Esophagus squamous epithelium (tissue), 5 donors: ENCODE measurements at places on chromosomes 6 and 20. TPM values are rescaled to one million over a fixed set of nuclear protein-coding genes. Genes with fewer than 3 reads are reported as not detected.

Gene CD24
- 711 TPM for total RNA-seq

Gene ANGPT4
- total RNA-seq, result 0.09 TPM

Gene LRP11
- 43.4 TPM for total RNA-seq

Gene ZC2HC1B
- total RNA-seq, result not detected

Gene MUC21
- 220 TPM for total RNA-seq

Gene ADIG
- total RNA-seq, result not detected

Gene ABHD16B
- total RNA-seq, result not detected

Gene TMEM217
- total RNA-seq, result 1.4 TPM

Gene SLC17A3
- not detected for total RNA-seq

Gene APCDD1L
- total RNA-seq, result not detected

Gene DUSP22
- total RNA-seq, result 49.9 TPM

- DNase-seq, result no peak
Observed at GRCh38 chr20:63573647-63574131, 350 bp downstream of the HELZ2 start.

DNA sequence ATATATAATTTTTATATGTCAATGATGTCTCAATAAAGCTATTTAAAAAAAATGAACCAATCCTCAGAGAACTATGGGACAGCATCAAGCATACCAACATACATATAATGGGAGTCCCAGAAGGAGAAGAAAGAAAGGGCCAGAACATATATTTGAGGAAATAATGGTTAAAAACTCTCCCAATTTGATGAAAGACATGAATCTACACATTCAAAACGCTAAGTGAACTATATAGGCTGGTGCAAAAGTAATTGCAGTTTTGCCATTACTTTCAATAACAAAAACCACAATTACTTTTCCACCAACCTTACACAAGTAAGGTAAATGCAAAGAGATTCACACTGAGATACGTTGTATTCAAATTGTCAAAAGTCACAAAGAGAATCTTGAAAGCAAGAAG is 43.4 kb downstream of the ZNF133 start:
- DNase-seq, result no peak

- DNase-seq, result no peak
Observed at GRCh38 chr6:4091941-4092340, 13.0 kb upstream of the FAM217A start.

DNA sequence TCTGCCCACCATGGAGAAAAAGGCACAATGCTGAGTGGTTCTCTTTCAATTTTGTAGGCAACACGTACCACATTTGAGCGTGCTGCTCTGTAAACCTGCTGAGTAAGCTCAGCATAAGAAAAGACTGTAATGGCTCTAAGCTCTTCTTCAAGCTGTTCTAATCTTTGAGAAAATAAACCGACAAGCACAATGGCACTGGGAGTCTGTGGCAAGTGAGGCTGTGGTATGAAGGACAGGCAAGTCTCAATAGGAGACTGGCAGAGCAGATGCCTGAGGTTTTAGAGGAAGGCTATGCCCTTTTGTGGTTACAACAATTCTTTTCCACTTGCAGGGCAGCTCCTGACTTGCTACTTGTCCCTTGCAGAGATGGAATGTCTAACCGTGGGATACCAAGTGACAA is 136.7 kb upstream of the EXOC2 start:
- no peak for DNase-seq

DNA sequence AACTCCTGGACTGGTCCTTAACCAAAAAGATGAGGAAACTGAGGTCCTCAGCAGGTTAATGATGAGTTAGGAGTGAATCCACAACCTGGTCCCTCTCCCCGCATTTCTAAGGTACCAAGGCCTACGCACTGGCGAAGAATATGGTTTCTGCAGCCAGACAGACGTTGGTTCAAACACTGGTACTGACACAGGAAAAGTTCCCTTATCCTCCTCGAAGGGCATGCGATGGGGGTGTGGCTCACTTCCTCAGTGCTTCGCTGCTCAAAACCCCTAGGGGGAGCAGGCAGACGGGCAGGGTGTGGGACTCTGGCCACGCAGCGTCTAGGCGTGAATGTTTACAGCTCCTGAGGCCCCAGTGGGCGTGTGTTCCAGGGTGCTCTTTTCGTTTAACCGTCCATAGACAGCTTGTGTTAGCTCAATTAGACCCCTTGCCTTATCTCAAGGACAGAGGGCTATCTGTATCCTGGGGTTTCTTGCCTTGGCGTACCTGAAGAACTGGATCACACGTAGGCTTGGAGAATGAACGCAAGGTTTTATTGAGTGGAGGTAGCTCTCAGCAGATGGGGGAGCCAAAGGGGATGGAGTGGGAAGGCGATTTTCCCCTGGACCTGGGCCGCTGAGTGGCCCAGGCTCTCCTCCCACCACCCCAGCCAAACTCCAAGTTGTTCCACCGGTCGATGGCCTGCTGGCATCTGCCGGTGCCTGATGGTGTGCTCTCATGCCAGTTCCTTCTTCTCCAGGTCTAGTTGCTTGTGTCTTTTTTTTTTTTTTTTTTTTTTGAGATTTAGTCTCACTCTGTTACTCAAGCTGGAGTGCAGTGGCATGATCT is 31.8 kb upstream of the PTPN1 start:
- DNase-seq, result no peak

DNA sequence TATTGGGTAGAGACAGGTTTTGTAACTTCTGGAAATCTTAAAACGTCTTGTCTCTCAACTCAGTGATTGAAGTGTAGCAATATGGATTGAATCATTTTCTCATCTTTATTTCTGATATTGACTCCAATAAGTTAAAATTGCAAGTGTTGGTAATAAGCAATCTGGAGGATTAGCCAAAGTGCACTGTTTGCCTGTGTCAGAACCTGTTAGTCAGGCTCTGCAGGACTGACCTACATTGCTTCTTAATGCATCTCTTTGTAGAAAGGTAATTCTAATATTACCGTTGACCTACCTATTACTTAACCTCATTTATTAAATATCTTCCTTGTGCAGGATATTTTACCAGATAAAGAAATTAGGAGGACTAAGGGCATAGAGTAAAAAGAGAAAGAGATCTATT is 484.0 kb upstream of the CITED2 start:
- DNase-seq, result no peak

DNA sequence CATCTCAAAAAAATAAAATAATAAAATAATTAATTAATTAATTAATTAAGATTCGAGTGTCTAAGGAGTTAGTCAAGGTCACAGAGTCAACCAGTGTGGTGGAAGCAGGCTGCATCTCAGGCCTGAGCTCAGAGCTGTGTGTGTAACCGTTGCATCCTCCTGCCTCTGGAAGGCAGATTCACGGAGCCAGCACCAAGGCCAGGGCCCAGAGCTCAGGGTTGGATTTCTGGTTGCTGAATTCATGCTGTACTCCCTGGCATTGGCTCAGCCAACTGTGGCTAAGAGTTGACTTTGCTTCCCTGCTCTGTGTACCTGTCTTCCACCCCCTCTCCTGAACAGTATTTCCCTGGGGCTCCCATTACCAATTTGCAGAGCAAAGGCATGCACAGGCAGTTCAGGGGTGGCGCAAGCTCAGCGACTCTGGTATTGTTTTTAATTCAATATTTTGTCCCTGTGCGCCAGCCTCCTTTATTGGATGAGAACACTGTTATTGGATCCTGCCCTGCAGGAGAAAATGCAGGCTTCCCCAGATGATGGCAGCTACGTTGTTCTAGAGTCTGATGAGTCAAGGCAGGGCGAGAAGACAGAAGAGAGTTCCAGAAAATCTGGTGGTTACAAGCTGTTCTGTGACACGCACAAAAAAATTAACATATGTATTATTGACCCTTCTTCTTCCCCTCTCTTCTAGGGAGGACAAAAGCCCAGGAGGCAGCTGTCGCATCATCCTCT is 12.3 kb upstream of the CTNNBL1 start:
- no peak for DNase-seq

- DNase-seq, result no peak
Observed at GRCh38 chr6:43517505-43518357, 842 bp downstream of the POLR1C start.

DNA sequence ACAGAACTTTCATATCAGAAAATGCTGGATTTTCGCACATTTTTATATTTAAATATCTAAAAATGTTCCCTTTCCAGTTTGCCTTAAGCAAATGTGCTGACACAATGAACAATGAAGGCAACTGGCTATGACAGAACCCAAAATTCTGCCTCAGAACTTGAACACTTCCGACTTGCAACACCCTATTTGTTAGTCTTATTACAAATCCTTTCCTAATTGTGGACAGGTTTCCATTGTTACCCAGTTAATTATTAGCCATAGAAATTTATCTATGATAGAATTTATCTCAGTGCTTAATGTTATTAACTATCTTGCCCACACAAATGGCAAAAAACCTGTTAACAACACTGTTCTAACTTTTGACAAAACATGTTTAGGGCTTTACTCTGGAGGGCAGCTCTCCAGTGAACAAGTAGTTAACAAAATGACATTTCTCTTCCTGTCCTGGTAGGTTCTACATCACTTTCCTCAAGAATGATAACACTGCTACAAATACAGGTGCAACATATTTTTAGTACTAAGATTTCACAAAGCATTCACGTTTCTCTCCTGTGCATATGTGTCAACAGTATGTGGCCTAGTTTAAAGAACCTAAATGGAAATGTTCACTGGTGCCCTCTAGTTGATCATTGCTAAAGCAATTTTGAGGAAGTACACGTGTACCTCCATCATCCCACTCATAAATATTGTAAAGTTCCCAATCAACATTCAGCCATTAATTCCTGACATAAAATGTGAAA is 58.4 kb downstream of the HIVEP2 start:
- no peak for DNase-seq

DNA sequence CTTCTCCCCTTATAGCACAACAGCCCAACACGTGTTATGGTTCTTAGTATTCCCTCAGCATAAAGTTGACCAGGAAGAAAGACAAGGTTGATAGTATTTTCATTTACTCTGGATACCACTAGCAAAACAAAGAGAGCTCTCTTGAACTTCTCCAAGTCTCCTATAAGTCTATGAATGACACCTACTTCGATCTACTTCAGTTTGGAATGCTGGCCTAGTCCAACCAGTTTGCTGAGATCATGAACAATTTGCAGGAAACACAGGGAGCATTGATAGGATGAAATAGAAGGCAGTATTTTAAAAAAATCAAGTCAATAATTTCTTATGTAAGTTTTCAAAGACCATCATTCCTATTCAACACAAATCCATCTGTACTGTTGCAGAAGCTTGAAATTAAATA is 93.6 kb downstream of the GJA10 start:
- DNase-seq, result no peak

- DNase-seq, result no peak
Observed at GRCh38 chr6:47357827-47358226, 48.1 kb upstream of the TNFRSF21 start.

- DNase-seq, result no peak
Observed at GRCh38 chr6:148285205-148285604, 57.4 kb upstream of the SASH1 start.

DNA sequence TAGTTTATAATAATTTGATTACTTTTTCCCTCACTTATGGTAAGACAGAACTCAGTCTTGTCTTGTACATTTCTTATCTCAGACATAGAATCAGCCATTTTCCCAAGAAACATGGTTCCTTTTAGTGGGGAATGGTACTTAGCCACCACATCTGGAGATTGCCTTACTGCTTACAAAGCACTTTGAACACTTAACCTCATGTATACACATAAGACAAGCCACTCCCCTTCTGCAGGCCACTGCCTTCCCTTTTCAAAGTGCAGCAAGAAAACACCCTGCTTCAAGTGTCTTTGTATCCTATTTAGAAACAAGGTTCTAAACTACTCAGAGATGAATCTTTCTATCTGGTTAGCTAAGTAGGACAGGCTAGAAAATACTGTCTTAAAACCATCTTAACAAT is 159.2 kb downstream of the UBE3D start:
- DNase-seq, result no peak

GRCh38 chr6:105152880-105153279 is 26.9 kb downstream of the POPDC3 start:
- DNase-seq, result no peak

DNA sequence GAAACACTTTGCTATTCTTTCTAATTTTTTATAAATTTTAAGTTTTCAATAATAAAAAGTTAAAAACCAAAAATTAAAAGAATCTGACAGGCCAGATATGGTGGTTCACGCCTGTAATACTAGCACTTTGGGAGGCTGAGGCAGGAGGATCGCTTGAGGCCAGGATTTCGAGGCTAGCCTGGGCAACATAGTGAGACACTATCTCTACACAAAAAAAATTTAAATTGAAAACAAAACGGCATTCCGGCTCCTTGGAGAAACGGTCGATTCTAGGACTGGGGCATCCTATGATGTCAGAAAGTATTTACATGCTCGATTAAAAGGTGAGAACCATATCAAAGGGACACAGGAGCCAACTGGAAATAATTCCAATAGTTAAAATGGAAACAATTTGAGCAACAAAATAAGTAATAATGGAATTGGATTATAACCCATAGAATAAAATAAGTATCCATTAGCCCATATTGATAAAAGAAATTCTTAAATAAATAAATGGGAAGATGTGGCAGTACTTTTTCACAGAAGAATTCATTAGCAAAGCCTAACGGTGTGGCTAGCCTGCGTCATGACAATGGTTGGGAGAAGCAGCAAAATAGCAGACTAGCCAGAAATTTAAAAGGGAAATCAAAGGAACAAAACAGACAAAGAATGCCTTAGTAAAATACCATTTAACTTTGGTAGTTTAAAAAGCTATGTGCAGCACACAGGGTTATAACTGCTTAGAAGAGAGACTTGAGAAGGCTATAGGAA is 21.3 kb downstream of the HLA-E start:
- no peak for DNase-seq

DNA sequence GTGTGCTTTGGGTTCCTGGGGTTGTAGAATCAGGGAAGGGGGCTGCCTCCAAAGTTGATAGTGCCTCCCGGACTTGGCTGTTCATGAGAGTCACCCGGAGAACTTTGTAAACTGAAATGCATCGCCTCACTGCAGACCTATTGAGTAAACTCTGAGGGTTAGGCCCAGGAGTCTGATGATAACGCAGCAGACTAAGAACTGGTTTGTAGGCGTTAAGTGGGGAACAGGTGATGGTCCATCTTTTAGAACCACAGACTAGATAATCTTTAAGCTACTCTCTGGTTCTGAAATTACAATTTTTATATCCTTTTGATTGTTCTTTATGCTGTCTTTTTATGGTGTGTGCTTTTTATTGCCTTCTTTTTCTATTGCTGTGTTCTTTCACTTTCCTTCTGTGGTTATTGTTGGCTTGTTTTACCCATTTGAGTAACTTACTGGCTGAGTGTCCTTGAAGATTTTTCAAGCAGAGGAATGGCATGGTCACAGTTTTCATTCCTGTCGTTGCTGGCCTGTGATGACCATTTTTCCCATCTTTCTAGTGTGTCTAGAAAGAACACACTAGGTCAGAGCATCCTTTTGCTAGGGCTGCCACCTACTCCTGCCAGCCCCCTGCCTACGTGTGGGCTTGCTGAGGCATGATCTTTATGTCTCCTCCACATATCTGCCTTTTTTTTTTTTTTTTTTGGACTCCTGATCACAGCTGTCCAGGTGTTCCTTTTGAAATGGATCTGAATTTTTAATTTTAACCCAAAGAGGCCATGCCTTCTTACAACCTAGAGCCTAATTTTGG is 30.9 kb downstream of the LRRC1 start:
- DNase-seq, result no peak

DNA sequence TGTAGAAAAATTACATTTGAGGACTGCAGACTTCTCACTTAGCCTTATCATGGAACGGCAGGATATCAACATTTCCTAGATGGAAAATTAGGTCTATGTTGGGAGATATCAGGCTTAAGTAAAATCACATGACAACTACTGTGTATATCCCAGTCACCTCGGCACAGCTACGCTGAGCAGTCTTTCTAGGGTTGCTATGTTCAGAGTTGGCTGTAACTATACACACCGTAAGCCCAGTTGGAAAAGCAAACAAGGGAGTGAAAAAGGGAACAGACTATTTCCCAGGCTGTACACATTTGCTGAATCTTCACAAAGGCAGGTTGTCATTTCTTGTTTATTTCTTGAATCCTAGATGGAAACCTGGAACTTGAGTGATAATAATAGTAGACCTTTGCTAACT is 80.7 kb upstream of the PTPRK start:
- no peak for DNase-seq
